ENCODE measurements at places on chromosomes 12 and 14.
A peak's percentile ranks its signal among the peaks of the same experiment; 100 is the strongest.

GRCh38 chr14:98926146-98926545 lies 345.9 kb downstream of the BCL11B start:
- DNase-seq: no peak

- no peak for DNase-seq
Observed at GRCh38 chr14:81144824-81145603, 75.7 kb downstream of the GTF2A1 start.

GRCh38 chr12:111455448-111456320 lies 50.0 kb downstream of the SH2B3 start:
- DNase-seq: no peak

GRCh38 chr12:131117438-131118245 lies 163.9 kb downstream of the ADGRD1 start:
- DNase-seq: no peak

DNA sequence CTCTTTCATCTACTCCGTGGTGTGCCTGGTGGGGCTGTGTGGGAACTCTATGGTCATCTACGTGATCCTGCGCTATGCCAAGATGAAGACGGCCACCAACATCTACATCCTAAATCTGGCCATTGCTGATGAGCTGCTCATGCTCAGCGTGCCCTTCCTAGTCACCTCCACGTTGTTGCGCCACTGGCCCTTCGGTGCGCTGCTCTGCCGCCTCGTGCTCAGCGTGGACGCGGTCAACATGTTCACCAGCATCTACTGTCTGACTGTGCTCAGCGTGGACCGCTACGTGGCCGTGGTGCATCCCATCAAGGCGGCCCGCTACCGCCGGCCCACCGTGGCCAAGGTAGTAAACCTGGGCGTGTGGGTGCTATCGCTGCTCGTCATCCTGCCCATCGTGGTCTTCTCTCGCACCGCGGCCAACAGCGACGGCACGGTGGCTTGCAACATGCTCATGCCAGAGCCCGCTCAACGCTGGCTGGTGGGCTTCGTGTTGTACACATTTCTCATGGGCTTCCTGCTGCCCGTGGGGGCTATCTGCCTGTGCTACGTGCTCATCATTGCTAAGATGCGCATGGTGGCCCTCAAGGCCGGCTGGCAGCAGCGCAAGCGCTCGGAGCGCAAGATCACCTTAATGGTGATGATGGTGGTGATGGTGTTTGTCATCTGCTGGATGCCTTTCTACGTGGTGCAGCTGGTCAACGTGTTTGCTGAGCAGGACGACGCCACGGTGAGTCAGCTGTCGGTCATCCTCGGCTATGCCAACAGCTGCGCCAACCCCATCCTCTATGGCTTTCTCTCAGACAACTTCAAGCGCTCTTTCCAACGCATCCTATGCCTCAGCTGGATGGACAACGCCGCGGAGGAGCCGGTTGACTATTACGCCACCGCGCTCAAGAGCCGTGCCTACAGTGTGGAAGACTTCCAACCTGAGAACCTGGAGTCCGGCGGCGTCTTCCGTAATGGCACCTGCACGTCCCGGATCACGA lies 2.2 kb downstream of the SSTR1 start:
- peak; percentile 81 for DNase-seq

GRCh38 chr14:61625165-61625564 lies 70.1 kb upstream of the HIF1A start:
- no peak for DNase-seq

DNA sequence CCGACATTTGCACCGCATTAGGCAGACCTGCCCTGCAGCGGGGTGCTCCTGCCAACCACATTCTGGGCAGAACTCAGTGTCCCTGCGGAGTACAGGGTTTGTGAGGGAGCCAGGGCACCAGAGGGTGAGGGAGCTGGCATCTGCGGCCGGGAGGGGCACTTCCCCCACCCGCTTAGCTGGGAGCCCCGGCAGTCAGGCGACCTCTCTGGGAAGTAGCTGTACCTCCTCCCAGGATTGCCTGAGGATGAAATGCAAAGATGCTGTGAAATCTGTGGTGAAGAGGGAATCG lies 58.6 kb downstream of the ANKRD9 start:
- no peak for DNase-seq

DNA sequence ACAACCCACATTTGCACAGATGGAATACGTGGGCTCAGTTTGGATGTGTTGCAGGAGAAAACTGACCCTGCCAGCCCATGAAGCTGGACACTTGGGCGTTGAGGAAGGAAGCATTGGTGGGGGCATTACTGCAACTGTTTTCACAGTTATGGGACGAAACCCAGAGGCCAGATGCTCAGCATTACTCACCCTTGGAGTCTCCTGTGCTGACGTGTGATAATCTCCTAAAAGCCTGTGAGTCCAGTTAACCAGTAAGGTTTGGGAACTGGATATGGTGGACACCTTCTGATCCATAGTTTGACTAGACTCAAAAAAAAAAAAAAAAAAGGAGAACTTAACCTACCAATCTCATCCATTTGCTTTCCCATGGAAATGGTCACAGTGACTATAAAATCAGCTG lies 52.8 kb upstream of the EGLN3 start:
- no peak for DNase-seq

DNA sequence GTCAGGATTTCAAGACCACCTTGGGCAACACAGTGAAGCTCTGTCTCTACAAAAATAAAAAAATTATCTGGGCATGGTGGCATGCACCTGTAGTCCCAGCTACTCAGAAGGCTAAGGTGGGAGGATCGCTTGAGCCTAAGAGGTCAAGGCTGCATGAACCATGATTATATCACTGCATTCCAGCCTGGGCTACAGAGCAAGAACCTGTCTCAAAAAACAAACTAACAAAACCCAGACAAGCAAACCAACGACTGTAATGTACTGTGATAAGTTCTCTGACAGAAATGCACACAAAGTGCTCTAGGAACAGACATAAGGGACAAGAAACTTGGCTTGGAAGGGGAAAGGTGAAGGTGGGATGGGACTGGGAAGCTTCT lies 22.4 kb downstream of the ENTPD5 start:
- DNase-seq: no peak

- no peak for DNase-seq
Observed at GRCh38 chr12:4905316-4905715, 4.4 kb upstream of the KCNA1 start.

DNA sequence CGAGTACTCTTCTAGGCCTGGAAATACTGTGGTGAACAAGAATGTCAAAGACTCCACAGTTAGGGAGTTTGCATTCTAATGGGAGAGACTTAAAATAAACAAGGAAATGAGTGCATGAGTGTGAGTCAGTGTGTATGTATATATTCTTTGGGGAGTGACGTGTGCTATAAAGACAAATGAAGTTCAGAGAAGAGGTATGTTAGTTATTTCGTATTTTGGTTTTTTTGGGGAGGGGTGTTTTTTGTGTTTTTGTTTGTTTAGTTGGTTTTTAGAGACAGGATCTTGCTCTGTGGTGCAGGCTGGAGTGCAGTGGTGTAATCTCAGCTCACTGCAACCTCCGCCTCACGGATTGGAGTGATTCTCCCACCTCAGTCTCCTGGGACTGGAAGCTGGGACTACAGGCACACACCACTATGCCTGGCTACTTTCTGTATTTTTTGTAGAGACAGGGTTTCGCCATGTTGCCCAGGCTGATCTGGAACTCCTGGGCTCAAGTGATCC lies 74.3 kb downstream of the SRGAP1 start:
- DNase-seq: peak; percentile 79

DNA sequence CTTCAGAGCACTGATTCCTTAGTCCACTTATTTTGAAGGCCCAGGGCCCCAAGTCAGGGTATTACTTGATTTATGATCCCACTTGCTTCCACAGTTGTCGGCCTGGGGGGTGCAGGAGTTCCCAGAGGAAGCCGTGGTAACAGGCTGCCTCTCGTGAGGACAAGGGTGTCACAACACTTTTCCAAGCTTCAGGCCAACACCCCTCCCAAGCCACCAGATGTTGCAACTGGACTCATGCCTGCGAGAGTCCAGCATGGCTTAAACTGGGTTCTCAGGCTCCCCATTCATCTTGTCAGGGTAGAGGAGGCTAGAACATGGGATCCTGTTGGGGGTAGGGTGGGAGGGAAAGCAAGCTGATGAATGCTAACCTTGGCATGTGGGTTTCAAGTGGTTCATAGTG lies 56.1 kb downstream of the BMP4 start:
- DNase-seq: no peak

DNA sequence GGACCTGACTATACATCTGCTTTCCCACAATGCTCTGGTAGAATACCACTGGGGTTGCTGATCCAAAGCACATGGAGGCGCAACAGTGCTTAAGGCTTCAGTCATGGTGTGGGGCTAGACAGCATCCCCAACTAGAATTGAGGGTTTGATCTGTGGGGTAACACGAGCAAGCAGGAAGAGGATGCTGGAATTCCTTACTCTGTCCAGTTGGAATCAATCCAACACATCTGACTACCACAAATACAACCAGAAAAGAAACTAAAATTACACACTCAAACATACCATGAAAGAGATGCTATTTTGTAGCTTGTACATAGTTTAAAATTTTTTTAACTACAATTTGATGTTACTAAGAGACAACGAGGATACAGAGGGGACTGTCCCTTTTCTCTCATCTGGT lies 40.4 kb upstream of the GTF2A1 start:
- no peak for DNase-seq

DNA sequence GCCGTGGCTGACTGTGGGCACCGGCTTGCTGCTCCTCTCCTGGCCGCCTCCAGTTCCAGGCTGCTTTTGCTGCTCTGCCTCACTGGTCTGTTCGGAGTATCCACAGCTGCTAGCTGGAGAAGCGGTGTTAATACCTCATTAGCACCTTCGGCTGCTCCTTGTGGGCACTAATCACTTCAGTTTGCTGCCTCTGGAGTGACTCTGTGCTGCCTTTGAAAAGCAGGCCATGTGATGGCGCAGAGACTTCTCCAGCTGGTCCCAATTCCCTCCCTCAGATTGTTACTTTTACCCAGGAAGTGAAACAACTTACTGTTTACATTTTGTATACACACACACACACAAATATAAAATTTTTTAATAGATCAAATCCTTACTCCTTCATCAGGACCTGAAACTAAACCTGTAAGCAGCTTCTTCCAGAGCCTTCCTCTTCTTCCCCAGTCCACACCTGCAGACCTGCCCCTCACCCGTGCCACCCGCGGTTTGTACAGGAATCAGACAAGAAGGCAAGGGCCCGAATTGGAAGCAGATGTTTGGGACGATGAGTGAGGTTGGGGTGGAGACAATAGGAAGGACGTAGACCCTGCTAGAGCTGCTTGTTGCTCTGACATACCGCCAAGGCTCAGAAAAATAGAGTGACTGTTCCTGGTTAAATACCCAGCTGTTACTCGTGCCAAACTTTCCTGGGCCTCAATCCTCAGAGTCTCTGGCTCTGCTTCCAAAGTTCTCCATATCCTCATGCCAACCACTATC lies 41.5 kb upstream of the LTBP2 start:
- no peak for DNase-seq

DNA sequence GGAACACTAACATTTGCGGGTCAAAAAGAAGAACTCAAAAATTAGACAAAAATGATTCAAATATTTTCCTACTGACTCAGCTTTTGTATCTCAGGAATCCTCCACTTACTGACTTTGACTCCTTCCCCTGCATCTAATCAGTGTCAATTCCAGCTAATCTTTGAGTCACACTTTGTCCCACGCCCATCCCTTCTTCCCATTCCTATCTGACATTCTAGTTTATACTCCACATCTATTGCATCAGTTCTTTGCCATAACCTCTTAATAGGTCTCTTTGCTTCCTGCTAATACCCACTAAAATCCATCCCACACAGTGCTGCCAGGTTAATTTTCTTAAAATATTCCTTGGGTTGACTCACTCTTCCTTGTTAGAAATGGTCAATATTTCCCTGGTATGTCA lies 19.1 kb downstream of the BBS10 start:
- DNase-seq: peak; percentile 60

Measured in kidney capillary endothelial cell (primary cell).